ENCODE measurements at places on chromosomes 13 and 19.

- DNase-seq = no peak
Measured at GRCh38 chr13:107458269-107458668, 757.1 kb downstream of the LIG4 start.

DNA sequence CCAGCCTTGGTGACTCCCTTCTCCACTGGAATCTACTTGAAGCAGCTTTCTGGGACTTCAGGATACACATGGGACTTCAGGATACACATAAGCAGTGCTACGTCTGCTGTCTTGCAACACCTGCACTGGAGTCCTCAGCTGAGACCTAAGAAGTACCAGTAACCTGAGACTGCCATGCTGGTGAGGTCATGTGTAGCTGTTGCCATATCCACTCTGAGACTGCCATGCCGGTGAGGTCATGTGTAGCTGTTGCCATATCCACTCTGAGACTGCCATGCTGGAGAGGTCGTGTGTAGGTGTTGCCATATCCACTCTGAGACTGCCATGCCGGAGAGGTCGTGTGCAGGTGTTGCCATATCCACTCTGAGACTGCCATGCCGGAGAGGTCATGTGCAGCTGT is 937.9 kb downstream of the EFNB2 start:
- DNase-seq = no peak

DNA sequence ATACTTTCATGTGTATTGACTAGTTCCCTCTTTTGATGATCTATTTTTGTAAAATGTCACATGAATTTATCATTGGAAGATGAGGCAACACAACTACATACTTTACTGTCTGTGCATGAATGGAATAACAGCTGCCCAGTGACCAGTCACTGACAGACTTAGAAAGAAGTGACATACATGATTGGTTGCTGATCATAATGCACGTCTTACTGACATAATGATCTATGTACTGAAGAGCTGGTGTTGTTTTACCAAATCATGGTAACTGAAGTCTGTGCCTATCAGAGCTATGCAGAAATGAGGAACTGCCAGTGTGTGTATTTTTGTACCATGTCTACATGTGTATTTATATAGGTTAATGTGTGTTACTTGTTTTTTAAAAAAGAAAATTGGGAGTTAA is 26.5 kb downstream of the GPR18 start:
- no peak for DNase-seq

- no peak for DNase-seq
Measured at GRCh38 chr13:108816375-108816774, 187.0 kb downstream of the MYO16 start.

GRCh38 chr19:48194041-48194843 is 23.8 kb downstream of the ZSWIM9 start:
- DNase-seq = peak; percentile 76

DNA sequence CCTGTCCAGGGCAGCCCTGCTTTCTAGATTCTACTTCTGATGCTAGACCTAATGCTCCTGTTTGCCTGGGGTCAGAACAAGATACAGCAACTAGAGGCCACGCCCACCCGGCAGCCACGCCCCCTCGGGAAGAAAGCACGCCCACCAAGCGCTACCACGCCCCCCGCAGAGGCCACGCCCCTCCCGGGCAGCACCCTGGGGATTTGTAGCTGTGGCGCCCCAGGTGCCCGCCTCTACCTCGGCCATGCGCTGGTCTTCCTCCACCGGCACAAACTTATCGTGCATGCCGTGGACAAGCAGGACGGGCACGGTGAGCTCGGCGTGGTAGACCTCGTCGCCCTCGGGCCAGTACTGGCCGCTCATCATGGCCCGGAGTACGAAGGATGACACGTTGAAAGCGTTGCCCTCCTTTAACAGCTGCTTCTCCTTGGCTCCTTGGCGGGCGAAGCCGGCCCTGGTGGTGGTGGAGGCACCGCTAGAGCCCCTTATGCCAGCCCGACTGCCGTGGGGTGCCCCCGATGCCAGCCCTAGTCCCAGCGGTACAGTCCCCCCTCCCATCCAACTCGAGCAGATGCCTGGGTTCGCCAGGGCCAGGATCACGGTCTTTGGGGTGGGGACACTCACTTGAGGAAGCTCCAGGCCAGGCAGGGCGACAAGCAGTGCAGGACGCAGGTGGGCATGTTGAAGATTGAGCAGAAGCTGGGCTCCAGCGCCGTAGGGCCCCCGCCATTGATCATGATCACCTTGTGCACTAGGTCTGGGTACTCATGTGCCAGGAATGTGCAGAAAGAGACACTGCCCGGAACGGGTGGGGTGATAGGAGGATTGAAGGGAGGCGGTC is 9.0 kb downstream of the ABHD8 start:
- peak; percentile 82 for DNase-seq

DNA sequence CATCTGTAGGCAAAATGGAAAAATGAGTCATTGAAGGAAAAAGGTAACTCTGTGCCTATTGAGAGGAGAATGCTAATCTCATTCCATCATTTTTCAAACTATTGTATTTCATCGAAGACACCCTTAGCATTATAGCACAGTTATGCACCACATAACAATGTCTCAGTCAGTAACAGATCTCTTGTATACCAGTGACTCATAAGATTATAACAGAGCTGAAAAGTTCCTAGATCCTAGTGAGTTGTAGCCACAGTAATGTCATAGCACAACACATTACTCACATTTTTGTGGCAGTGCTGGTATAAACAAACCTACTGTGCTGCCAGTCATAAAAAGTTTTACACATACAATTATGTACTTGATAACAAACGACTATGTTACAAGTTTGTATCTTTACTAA is 1077.6 kb downstream of the DIAPH3 start:
- no peak for DNase-seq

- no peak for DNase-seq
Measured at GRCh38 chr19:12606796-12607195, 3.8 kb downstream of the ZNF490 start.

DNA sequence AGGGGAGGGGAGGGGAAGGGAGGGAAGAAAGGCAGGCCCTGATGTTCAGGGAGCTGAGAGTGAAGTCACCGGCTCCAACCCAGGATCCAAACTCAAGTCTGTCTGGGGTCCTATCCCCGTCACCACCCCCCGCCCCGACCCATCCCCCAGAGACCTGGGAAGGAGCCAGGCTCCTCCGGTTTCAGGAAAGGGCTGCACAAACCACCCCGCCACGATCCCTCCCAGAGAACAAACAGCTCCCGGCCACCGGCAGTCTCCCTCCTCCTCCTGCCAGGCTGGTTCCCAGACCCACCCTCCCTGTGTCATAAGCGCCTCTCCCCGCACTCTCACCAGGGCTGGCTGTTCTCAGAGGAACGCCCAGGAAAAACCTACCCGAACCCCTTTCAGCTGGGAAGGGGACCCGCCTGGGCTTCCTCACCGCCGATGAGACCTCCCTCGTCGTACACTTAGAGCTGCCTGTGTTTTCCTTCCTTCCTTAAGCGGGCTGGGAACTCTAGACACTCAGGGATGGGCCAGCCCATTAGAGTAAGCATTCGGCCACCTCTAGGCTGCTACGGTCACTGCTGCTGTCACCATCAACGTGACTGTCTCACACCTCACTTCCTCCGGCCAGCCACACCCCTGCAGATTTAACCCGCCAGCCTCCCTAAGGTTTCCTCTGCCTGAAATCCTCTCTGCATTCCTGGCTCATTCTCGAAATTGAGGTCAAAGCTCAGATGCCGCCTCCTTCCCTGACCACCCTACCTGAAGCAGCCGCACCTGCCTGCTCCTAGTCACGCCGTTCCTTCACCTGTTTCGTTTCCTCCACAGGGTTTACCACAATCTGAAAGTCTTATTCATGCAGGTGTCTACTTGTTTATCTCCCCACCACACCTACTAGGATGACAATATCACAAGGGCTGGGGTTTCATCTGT is 6.3 kb upstream of the RDH13 start:
- DNase-seq = peak; percentile 81

GRCh38 chr13:36362914-36363313 is 16.7 kb upstream of the SPART start:
- no peak for DNase-seq

DNA sequence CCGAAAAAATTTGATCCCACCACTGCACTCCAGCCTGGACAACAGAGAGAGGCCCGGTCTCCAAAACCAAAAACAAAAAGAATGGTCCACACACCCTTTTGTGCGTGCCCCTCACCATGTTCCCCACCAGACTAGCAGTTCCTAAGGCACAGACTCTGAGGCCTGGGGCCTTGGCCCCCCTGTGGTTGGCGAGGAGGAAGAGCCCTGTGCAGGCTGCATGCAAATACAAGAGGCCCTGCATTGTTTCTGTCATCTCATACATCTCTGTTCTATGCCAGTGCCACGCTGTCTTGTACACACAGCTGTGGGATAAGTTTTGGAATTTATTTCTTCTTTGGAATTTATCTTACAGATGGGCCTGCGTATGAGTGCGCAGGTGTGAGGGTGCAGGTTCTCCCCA is 4.7 kb upstream of the YJEFN3 start:
- DNase-seq = no peak

DNA sequence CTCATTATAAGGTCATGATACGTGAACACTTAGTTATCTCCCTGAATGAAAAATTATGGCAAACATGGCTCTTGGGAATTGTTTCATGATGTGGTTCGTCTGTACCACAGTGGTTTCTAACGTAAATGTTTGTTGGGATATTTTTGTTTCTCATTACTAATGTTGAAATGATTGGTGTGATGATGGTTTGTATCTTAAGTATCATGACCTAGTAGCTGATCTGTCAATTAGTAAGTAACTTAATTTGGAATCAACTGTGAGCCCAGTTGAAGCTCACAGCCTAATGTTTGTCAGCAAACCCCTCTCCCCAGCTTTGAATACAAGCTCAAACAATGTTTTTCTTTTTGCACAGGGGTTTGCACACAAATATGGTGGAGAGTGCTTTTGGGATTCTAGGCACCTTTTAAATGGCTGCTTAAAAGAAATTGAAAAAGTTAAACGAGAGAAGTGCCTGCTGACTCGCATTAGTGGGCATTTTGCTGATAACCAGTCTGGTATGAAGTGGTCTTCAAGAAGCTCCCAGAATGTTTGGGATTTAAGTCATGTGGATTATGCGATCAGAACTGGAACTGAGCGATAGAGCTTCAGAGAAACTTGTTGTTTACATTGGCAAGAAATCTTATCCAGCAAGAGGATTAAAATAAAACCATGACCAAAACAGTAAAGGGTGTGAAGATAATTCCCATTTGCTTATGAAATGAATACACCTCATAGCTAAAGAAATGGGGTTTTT is 68.2 kb downstream of the LMO7 start:
- no peak for DNase-seq

- no peak for DNase-seq
Measured at GRCh38 chr13:42964761-42965161, 27.3 kb downstream of the EPSTI1 start.

DNA sequence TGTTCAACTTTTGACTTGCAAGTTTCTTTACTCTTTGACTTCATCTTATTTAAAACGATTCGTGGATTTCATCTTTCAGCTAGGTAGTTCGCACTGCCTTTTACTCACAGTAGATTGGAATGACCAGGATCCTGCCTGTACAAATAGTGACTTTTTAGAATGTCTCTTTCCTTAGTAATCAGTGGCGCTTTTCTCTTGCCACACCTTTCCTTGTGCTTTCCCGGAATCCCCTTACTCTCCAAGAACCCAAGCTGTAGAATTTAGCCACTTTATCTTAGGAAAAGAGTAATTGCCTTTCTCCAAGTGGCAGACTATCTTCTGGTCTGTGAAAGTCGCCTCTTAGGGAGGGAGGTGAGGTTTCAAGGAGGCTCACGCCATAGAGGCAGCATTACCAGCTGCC is 123.4 kb downstream of the LMO7 start:
- DNase-seq = no peak

DNA sequence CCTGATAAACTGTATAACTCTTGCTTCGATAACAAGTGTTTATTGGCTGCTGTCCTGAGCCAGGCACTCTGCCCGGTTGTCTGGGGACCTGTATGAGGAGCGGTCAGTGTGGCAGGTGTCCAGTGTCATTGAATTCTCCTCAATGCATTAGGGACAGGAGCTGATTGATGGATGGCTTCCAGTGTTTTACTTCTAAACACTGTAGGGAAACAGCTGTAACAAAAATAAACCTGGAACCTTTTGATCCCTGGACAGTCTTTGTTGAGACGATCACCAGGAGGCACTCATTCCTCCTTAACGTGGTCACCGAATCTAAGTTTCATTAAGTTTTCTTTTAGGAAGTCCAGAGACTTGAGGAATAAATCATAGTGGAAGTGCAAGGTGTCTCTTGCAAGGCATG is 17.9 kb downstream of the UBAC2 start:
- no peak for DNase-seq

GRCh38 chr13:35723053-35723461 is 246.6 kb upstream of the MAB21L1 start:
- DNase-seq = no peak

GRCh38 chr19:33085570-33086128 is 4.7 kb downstream of the GPATCH1 start:
- DNase-seq = no peak

- DNase-seq = no peak
Measured at GRCh38 chr13:100108913-100109507, 20.1 kb downstream of the PCCA start.

DNA sequence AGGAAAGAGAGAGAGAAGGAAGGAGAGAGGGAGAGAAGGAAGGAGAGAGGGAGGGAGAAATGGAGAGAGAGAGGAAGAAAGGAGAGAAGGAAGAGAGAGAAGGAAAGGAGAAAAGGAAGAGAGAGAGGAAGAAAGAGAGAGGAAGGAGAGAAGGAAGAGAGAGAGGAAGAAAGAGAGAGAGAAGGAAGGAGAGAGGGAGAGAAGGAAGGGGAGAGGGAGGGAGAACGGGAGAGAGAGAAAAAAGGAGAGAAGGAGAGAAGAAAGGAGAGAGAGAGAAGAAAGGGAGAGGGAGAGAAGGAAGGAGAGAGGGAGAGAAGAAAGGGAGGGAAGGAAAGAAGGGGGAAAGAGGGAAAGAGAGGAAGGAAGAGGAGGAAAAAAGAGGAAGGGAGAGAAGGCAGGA is 1070.7 kb downstream of the UQCRFS1 start:
- DNase-seq = no peak

DNA sequence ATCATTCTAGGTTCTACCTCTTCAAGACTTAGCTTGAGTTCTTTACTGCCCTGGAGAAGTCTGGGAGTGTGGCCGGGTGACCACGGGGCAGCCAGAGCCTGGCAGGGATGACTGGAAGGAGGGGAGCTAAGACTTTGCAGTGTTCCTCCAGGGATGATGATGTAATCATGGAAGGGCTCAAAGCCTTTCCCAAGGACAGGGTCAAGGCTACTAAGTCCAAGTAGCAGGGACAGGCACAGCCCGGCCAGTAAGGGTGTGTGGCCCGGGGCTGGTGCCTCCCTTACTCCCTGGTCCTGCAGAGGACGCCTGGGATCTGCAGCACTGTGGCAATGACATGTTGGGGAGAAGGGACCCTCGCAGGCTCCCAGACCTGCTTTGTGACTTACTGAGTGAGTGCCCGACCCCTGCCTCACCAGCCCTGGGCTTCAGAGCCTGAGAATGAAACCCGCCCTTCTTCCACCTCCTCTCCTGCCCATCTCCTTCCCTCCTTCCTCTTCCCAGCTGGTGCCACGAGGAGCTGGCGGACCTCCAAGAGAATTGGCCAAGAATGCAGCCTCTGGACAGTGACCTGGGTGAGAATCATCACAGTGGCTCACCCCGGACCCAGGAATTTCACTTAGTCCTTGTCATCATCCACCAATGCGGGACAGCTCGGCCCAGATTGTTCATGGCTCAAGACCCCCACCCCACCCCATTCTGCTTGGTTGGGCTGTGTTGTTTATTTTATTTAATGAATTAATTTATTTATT is 15.6 kb upstream of the FBXO17 start:
- no peak for DNase-seq

- no peak for DNase-seq
Measured at GRCh38 chr13:24166561-24166960, 6.0 kb downstream of the SPATA13 start.

GRCh38 chr13:107548338-107548737 is 667.0 kb downstream of the LIG4 start:
- DNase-seq = no peak

Data from GM23338 (cell line).